ENCODE measurements at places on chromosomes 2 and 18.

- DNase-seq: no peak
Observed at GRCh38 chr2:23386339-23387220, 1.6 kb downstream of the KLHL29 start.

- no peak for DNase-seq
Observed at GRCh38 chr2:119414894-119415293, 16.8 kb upstream of the TMEM37 start.

DNA sequence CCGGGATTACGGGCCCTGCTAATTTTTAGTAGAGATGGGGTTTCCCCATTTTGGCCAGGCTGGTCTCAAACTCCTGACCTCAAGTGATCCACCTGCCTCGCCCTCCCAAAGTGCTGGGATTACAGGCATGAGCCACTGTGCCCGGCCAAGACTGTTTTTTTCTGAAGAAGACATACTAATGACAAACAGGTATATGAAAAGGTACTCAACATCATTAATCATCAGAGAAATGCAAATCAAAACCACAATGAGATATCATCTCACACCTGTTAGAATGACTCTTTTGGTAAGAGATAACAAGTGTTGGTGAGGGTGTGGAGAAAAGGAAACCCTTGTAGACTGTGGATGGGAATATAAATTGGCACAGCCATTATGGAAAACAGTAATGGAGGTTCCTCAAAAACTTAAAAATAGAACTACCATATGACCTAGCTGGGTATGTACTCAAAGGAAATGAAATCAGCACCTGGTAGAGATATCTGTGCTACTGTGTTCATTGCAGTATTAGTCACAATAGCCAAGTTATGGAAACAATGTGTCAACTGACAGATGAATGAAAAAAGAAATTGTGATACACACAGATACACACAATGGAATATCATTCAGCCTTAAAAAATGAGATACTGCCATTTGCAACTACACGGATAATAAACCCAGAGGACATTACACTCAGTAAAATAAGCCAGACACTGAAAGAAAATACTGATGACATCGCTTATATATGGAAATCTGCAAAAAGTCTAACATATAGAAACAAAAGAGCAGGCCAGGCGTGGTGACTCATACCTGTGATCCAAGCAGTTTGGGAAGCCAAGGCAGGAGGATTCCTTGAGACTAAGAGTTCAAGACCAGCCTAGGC is 20.8 kb downstream of the SOS1 start:
- DNase-seq: no peak

GRCh38 chr2:102367331-102367971 is 11.9 kb downstream of the IL18R1 start:
- no peak for DNase-seq

DNA sequence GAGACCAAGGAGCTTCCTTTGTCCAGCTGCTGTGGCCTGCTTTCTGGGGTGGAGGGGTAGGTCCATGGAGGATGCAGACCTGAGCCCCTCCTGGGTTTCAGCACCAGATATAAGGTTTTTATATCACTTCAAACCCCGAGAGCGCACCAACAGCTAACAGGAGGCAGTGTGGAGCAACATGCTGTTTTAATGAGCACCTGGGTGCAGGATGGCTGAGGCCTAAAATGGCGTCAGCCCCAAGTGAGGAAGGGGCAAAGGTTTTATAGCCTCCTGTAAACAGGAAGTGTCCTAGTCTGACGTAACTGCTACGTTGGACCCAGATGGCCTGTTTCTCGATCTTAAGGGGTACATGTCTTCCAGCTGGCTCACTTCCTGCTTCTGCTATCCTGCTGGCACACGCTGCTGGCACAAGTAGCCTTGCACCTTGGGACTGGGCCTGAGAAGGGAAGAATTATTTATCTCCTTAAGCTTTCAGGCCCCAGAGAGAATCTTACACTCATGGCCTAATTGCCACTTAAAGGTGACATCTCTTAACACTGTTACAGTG is 11.4 kb upstream of the REG1B start:
- no peak for DNase-seq

GRCh38 chr2:196390243-196391148 is 219.1 kb upstream of the STK17B start:
- DNase-seq: no peak

- DNase-seq: no peak
Observed at GRCh38 chr2:112692495-112692911, 28.3 kb upstream of the NT5DC4 start.

DNA sequence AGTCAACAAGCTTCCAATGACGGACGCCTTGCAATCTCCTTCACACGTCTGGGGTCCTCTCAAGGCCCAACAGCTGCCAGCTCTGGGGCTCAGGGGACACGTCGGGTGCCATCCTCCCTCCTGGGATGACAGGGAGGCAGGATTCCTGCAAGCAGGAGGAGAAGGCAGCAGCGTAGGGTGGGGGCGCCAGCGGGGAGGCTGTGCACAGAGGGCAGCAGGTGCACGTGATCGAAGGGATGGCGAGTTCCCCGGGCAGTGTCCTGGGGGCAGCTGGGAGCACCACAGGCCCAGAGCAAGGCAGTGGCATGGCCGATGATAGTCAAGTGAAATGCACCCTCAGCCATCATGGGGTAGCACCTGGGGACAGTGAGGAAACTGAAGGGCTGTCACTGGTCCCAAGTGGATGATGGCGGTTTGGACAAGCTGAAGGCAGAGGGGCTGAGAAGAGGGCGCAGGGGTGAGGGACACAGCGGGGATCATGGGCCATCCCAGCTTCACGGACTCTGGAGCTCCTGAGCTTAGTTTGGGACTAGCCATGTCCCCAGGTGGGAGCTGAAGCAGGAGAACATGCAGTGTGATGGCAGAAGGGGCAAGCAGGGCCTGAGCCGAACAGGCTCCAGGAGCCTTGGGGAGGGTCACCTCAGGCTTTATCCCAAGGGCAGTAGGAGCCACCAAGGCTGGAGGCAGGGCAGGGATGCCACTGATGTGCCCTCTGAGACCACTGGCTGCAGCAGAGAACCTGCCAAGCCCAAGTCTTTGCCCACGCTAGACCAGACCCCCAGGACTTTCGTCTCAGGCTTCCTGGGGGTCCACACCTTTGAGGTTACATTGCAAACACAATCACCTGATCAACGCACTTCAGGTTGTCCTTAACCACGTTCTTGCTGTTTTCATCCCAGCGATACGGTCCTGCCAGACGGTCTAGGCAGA is 16.3 kb upstream of the SNED1 start:
- DNase-seq: no peak

DNA sequence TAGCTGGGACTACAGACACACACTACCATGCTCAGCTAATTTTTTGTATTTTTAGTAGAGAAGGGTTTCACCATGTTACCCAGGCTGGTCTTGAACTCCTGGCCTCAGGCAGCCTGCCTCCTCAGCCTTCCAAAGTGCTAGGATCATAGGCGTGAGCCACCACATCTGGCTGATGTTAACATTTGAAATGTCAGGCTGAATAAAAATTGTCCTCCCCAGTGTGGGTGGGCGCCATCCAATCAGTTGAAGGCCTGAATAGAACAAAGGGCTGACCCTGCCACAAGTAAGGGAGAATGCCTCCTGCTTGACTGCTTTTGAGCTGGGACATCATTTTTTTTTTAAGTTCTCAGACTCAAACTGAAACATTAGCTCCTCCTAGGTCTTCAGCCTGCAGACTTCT is 21.0 kb upstream of the RHOB start:
- DNase-seq: no peak

- DNase-seq: no peak
Observed at GRCh38 chr2:236562434-236562833, 7.2 kb upstream of the ACKR3 start.

DNA sequence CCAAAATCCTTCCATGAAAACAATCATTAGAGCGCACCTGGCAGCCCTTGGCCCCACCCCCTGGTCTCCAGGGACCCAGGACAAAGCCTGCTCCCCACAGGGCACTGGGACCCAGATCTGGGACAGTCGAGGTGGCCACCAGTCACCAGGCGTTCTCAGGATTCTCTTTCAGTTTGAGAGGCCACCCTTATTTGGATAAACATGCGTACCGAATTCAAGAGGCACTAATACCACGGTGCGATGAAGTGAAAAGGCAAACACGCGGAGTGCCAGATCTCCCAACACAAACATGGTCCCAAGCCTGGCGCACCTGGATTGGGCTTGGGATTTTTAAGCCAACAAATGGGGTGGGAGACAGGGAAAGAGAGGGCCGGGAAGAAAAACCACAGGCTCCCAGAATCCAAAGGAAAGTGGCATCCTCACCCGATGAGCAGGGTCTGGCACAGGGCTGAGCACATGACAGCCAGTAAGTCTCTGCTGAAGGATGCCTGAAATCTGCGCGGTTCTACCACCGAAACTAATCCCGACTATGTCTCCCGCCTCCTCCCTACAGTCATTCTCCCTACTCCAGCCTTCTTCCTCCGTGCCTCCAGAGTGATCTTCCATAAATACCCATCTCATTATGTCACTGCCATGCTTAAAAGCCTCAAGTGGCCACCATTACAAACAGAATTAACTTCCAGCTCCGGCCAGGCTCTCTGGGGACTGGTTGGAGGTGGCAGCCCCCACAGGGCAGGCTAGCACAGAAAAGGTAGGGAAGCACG is 60.9 kb upstream of the KLHL29 start:
- DNase-seq: no peak

GRCh38 chr2:71467180-71467815 is 13.9 kb downstream of the DYSF start:
- DNase-seq: no peak

DNA sequence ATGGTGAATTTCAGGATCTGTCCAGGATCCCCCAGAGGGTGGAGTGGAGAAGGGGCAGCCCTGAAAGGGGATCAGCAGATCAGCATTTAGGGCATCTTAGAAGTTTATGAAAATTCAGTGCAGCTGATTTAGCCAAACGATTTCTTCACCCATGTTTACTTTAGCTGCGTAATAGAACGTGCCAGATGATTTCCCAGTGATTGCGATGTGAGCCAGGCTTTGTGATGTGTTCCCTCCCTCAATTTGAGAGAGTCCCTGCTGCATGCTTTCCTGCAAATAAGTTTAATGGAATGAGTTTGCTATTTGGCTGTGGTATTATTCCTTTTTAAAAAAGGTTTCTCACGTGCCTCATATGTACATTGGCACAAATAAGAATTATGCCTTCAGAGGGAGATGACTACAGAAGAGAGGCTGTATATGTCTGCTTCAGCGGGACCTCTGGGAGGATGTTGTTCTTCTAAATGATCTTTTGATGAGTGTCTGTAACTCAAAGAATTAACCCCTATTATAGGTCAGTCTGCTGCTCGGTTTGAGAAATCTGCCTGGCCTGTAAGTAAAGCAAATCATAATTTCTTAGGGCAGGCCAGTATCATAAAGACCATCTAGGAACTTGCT is 111.9 kb downstream of the MRO start:
- DNase-seq: no peak

GRCh38 chr2:232876978-232877441 is 6.9 kb downstream of the SNORC start:
- no peak for DNase-seq

GRCh38 chr2:236861944-236862343 is 223.7 kb upstream of the COPS8 start:
- no peak for DNase-seq

DNA sequence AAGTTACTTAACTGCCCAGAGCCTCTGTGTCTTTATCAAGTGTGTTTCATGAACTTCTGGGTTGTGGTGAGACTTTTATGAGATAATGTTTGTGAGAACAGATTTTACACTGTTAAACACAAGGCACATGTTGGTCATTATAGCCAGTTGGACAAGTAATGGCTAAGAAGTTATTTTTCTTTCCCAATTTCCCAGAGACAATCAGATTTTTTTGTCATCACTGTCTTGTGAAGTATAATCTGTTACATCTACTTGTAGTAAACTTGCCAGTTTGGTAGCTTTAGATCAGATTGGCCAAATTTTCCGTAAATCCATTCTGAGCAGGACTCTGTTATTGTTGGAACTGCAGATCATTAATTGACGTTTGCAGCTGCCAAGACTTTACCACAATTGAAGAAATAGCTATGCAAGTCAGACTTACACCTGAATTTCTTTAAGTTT is 838.8 kb downstream of the SLC4A3 start:
- no peak for DNase-seq

DNA sequence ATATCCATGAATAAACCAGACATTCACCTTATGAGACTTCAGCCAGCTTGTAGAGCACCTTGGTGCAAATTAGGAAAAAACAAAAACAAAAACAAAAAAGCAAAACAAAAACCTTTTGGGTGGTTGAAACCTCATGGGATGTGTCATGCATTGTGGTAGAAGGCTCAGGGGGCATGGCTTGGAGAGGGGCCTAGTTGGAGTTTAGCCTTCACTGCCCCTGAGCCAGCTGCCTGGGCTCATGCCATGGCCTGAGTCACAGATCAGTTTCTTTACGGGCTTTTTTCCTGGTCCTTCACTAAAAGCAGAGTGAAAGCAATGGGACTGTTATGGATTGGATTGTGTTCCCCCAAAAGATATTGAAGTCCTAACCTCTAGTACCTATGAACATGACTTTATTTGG is 22.0 kb upstream of the DAPL1 start:
- DNase-seq: no peak

DNA sequence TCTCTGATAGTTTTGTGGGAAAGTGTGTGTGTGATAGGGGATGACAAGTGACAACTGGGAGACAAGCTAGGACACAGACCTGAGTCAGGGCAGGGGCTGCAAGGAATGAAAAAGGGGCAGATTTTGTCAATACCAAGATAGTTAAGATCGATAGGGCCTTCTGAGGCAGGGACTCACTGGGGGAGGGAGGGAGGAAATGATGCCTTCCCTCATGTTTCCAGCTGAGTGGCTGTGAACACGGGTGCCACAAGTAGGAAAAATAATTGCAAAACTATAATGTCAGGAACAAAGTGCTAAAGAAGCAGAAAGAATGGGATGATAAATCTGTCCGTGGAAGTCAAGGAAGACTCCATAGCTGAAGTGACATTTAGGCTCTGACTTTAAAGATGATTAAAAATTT is 24.2 kb downstream of the CDH2 start:
- DNase-seq: no peak

GRCh38 chr18:7466190-7466589 is 100.9 kb upstream of the PTPRM start:
- DNase-seq: no peak

DNA sequence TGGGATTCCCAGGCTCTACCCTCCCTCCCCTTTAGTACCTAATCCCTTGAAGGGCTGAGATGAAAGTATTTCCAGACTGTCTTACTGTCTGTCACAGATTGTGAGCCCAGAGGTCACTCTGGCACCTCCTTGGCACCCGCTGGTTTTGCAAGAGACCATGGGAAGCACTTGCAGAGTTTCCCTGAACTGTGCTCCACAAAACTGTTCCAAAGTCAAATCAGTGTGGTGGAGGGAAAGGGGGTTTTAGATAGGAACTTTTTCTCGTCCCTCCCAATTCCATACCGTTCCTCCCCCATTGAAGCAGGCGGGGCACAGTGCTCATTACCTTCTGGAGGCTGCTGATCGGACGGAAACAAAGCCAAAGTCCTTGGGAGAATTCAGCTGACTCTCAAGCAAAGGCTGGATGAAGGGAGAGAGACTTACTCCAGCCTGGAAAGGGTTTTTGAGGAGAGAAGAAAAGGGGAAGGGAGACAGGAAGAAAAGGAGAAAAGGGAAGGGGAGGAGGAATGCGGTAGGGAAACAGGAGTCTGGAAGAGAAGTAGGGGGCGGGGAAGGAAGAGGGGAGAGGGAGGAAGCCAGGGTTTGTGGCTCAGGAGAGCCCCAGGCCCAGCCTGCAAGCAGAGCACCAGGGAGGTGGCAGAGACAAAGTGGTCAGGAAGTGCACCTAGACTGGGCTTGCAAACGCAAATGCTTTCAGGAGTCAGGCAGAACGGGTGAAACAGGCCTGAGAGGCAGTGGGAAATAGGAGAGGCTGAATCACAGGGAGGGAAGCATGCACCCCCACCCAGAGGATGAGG is 88.4 kb upstream of the SP3 start:
- no peak for DNase-seq

GRCh38 chr2:239469106-239469960 is 68.5 kb upstream of the HDAC4 start:
- no peak for DNase-seq
